ENCODE measurements at places on chromosomes 1 and 21.
A peak's percentile ranks its signal among the peaks of the same experiment; 100 is the strongest.

DNA sequence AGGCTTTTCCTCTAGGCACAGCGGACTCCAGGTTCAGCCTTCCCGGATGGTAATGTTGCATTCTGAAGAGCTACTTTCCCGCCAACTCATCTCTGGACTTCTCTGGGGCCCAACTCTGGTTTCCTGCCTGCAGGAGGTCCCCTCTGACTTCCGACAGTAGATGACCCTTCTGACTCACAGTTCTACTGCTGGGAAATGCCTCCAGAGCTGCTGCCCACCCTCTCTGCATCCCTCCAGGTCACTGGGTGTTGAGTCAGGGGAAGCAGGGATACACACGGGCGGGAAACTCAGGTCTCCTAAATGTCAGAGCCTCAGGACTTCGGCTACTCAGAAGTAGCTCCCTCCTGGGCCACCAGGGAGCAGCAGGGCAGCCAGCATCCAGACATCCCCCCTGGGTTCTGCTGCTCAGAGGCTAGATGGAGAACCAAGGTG is 2.1 kb upstream of the KIF21B start:
- peak; percentile 78 for DNase-seq

GRCh38 chr1:41268154-41268770 is 26.2 kb upstream of the SCMH1 start:
- DNase-seq: peak; percentile 92

DNA sequence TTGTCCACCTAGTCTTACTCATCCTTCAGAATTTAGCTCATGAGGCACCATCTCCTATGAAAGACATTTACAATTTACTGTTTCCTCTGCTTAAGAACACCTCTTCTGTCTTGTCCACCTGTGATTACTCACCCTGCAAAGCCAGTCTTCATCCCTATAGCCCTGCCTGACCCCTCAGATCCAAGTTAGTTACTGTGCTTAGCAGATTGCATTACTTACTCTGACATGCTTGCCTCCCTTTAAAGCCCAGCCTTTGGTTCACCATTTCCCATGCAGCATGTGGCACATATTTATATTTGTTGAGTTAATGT is 60.9 kb upstream of the VCAM1 start:
- no peak for DNase-seq

- no peak for DNase-seq
Observed at GRCh38 chr1:163725551-163725950, 403.8 kb downstream of the NUF2 start.

DNA sequence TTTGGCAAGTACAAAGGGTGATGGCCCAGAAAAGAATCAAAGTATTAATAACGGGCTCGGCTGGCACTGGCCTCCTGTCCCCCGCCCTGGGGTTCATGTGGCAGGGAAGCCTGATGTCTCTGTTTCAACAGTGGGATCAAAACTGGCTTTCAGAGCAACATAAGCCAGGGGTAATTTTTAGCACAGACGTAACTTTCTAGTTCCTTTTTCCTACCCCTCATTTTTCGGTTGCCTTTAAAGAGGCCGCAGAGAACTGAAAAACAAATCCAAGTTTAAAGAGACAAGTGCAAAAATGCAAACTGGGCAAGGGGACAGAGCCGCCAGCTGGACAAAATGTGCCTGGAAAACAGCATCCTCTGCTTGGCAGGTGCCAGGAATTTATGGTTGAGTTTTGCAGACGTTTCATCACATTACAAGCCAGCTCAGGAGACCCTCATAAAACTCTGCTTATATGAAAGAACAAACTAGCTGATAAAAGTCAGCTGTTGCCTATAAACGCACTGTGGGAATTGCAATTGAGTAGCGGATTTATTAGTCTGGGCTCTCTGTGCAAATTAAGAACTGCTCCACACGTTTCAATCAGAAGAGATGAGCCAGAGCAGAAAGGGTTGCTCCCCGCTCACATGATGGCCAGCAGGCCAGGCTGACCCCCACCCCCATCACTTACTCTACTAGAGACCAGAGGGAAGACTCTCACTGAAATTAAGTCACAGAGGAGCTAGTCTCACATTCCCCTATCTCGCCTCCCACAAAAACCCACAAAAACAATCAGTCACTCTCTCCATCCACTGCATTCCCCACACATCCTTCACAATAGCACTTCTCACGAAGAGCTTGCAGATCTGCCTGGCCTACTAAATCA is 15.8 kb upstream of the CDCA8 start:
- DNase-seq: no peak

DNA sequence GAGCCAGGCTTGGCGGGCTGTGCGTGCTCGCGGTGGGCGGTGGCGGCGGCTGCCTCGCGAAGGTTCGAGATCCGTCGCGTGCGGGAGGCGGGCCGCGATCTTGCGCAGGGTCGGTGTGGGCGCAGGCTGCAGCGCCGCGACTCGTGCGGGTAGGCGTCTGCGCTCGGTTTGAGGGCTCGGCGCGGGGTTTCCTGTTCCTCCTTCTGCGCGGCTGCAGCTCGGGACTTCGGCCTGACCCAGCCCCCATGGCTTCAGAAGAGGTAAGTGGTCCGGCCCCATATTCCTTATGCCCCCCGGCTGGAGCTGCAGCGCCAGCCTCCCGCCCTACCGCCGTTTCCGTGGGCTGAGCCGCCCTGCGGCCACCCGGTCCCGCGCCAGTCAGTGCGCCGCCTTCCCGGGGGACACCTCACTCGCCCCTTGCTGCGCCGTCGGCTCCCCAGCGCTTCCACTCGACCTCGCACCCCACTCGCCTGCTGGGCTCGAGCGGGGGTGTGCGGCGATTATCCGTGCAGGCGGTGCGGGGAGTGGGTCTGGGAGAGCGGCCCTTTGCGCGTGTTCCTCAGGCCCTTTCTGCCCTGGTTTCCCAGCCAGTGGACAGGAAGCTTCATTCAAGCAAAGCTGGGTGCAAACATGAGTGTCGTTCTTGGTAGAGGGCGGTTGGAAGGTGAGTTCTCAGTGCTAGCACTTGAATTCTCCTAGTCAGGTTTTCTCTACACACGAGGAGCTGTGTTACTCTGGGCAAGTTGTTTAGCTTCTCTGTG is at the start of gene CACYBP:
Gene CACYBP (plus strand): TSS at position 12 of the 761 bp plus-strand sequence. CDS start 234 bp downstream, at position 246.
- no peak for DNase-seq

DNA sequence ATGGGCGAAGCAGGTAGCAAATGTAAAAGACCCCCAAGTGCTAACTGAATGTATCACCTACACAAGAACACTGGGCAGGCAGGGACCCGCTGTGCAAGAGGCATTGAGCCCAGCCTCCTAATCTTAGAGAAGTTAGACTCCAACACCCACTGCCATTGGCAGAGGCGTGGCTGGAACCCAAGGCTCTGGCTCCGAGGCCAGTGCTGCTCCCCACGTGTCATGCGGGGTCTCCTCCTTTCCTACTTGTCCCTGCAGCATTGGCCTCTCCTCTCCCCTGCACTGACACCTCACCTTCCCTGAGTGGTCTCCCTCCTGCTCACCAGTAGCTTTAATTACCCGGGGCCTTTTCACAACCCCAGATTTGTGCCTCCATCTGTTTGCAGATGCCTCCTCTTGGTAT is 107.0 kb downstream of the GALNT2 start:
- no peak for DNase-seq

DNA sequence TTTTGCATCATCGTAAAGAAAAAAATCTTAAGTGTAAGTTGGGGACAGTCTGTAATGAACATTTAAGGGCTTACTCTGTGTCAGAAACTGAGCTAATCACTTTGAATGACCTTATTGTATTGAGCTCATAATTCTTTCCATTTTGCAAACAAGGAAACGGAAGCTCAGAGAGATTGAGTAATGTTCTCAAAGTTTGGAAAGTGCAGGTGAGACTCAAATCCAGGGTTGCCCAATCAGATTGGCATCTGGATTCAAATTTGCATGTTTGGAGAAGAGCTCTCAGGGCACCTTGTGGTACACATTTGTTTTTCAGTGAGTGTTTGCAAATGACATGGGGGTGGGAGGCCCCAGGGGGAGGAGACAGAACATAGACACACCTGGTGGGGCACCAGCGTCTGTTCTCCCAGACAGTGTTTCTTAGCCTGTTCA is 8.0 kb downstream of the ALPL start:
- no peak for DNase-seq

DNA sequence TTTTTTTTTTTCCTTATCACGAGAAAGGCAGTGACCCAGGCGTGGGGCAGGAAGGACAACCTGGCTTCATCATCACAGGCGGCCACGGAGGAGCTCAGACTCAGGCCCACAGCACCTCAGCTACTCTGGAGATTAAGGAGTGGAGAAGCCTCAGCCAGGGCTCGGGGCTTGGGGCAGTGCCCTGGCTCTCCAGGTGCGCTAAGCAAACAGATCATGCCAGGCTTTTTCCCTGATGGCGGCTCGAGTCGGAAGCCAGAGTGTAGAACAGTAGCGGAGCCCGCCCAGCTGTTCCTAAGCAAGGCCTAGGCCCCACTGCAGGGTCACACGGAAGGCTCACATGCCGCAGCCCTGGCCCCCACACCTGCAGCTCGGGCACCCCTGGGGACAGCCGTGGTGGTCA is 70.7 kb downstream of the AGPAT3 start:
- DNase-seq: peak; percentile 39

DNA sequence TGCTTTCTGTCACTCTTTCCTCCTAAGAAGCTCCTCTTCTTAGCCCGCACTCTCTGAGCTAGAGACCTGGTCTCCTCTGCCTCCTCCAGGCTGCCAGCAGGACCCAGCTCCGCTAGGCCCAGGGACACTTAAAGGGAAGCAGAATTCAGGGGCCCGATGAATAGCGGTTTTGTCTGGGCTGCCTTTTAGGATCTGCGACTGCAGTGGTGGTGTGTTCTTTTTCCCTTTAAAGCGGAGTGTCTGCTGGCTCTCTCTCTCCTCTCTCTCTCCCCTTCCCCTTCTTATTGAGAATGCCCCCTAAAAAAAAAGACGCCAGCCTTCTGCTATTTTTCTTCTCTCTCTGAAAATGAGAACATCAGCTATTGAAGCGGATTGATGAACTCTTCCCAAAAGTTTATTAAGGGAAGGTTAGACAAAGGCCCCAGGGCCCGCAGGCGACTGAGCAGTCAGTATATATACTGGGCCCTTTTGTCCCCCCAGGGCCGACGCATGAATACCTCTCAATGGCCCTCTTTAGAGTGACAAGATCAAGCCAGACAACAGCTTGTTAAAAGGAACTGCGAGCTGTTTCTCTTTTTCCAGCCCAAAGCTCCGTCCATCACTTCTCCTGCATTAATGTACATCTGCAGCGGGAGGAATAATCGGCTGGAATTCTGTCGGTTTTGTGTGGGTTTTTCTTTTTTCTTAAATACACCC is 27.0 kb downstream of the PAX7 start:
- DNase-seq: no peak

DNA sequence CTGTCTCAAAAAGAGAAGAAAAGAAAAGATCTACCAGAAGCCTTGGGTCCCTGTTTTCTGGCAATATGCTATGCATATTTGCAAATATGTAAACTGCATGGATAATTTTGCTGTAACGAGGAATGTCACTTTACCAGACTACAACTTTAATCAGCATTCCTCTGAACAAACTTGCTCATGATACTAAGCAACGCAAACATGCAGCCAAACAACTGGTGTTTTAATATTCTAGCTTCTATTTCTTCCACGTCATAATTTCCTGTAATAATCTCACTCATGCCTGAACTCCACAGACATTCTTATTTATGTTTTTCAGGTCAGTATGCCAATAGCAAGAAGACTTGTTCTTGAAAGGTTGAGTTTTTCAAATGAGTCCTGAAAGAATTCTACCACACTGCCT is 114.1 kb downstream of the SIM2 start:
- no peak for DNase-seq

- DNase-seq: no peak
Observed at GRCh38 chr1:192265516-192266173, 51.1 kb upstream of the RGS21 start.

GRCh38 chr1:33429332-33429731 is 1.6 kb downstream of the PHC2 start:
- DNase-seq: peak; percentile 30

DNA sequence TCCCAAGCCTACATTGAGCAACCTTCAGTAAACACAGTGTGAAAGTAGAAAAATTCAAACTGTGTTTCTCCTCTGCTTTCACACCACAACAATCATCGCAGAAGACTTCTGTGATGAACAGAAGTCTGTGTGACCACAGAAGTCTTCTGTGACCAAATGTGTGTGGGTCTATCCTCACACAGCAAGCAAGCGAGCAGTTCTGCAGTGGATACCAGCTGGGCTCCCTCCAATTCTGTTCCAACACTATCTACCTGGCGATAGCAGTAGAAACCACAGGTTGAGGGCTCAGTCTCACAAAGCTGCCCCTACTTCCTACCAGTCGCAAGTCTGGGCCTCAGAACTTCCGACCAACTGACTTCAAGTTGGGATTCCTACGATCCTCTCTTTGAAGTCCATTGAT is 21.0 kb upstream of the RAP1A start:
- no peak for DNase-seq

DNA sequence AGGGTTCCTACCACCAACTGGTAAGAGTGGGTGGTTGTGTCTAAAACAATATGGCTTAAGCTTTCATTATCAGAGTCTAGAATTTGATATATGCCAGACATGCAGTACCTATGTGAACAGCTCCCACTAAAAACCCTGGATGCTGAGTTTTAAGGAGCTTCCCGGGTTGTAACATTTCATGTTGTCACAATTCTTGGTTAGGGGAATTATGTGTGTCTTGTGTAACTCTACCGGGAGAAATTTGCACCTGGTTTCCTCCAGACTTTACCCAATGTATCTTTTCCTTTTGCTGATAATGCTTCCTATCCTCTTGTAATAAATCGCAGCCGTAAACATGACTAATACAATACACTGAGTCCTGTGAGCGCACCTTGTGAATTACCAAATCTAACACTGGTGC is 48.3 kb downstream of the ARID4B start:
- no peak for DNase-seq

- DNase-seq: no peak
Observed at GRCh38 chr1:119622311-119623192, 25.5 kb downstream of the ZNF697 start.

DNA sequence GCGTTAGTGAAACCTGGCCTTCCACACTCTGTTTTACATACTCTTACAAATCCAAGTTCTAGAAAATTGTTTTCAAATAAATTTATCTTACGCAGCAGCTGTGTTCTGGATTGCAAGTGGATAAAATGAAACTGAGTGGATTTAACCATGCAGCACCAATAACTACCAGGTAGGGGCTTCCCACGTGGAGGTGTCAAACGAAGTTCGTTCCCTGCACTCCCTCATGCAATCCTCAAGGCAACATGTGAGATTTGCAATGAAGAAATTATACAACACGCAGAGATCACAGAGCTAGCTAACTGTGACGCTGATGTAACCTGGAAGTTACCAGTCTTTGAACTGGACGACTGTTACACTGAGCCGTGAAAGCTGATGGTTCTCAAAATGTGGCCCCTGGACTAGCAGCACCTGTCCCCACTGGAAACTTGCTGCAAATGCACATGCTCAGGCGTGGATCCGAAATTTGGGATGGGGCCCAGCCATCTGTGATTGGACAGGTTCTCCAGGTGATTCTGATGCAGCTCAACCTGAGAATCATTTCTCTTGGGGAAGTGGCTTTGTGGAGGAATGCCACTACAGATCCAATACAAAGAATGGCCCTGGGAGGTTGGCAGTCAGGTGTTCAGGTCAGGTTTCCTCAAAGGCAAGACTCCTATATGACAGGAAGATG is 36.3 kb downstream of the RSPH1 start:
- no peak for DNase-seq

DNA sequence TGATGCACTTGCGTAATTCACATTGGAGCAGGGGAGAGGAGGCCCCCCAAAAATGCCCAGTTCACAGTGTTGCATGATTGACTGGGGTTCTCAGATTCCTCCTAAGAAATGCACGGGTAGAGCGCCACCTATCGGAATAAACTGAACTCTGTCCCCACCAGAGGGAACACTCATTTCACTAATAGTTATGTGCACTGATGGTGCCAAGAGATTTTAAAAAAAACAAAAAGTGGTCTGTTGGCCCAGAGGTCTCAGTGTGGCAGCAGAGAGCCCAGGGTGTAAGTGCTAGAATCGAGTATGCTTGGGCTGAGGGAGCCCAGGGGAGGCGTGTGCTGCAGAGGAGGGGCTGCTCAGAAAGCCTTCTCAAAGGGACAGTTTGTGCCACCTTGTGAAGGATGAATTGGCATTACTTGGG is 6.9 kb downstream of the PINK1 start:
- peak; percentile 85 for DNase-seq
